ENCODE measurements at places on chromosomes 4 and X. TPM values are rescaled to one million over a fixed set of nuclear protein-coding genes. Genes with fewer than 3 reads are reported as not detected.

DNA sequence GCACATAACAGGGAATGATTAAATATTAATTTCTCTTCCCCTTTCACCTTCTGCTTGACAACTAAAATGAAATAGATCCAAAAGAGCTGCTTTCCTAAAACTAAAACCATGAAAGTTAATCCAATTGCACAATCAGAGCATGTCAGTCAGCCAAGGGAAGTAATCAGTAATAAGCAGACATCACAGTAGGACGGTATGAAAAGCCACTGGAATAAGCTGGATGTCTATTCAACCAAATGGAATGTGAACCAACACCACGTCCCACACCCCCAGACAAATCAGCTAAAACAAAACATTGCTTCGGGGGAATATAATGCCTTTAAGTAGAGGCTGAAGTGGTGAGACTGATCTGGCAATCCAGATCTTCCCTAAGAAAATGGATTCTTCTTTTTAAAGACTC, 859.4 kb upstream of the FTHL17 start:
- peak; percentile 45 for DNase-seq

DNA sequence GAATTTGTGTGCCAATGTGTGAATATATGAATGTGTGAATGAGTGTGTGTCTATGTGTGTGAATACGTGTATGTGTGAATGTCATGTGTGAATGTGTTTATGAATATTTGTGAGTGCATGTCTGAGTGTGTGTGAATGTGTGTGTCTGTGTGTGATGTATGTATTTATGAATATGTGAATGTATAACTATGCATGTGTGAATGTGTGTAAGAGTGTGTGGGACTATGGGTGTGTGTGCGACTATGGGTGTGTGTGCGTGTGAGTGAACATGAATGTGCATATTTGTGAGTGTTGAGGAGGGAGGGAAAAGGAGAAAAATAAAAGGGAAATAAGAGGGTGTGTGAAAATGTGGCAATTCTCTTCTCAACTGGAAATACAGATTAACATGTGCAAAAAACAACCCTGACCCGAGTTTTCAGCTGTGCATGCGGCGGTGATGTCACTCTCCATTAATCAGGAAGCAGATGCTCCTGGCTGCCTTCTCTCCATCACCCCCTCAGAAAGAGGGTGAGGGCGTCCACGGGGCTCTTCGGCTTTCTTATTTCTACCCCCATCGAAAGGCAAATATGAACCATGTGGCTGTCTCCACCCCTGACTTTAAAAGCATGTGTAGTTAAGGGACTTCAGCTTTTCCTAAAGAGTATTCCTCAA, 219.8 kb downstream of the MAML3 start:
- no peak for DNase-seq

GRCh38 chrX:154082396-154083125, 15.0 kb downstream of the MECP2 start:
- DNase-seq: peak; percentile 11

- no peak for DNase-seq
Measured at GRCh38 chrX:55777596-55777995, 60.0 kb downstream of the RRAGB start.

DNA sequence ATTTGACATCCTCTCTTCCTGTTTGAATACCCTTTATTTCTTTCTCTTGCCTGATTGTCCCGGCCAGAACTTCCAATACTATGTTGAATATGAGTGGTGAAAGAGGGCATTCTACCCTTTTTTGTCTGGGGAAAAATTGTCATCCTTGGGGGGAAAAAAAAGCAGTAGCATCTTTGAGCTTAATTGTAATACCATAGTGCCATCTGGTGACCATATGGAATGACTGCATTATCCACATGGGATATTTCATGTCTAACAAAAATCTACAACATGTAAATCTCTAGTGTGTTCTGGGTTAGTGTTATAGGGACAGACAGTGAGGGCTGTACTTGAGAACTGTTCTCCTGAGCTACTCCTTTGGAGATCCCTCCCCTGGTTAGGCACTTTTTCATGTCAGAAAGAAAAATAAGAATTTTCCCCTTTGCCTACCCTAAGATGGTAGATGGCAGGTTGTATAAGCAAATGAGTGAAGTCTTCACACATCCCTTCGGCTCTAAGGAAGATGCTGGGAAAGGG, 26.0 kb downstream of the CAPN6 start:
- peak; percentile 8 for DNase-seq

- no peak for DNase-seq
Measured at GRCh38 chr4:6953751-6954380, 44.2 kb downstream of the TBC1D14 start.

DNA sequence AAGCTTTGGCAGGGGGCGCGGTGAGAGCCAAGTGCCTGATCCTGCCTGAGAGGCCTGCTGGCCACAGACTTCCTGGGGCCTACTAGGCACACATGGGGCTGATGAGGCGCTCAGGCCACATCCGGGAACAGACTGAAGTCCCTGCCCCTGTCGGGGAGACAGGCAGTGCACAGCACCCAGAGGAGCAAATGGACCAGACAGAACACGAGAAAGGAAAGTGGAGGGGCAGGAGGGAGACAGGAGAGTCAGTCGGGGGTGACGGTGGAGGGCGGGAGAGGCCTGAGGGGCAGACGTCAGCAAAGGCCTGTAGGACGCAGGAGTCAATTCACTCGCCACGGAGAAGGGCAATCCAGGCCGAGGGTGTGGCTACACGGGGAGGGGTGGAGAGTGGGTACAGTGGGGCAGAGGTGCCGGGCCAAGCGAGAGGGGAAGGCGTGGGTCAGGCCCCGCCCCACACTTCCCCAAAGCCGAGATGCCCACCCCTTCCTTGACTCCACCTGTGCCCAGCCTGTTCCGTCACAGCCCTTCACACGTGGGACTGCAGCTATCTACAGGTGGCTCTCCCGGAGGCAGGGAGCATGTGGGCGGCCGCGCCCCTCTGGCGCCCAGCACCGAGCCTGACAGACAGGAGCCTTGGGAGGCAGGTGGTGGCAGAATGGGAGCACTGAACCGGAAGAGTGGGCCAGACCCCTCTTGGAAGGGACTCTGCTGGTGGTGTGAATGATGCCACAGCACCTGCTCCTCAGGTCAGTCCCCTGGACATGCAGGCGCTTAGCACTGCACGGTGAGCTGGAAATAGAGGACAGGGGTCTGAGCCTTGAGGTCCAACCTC, 20.5 kb downstream of the NOP14 start:
- no peak for DNase-seq

DNA sequence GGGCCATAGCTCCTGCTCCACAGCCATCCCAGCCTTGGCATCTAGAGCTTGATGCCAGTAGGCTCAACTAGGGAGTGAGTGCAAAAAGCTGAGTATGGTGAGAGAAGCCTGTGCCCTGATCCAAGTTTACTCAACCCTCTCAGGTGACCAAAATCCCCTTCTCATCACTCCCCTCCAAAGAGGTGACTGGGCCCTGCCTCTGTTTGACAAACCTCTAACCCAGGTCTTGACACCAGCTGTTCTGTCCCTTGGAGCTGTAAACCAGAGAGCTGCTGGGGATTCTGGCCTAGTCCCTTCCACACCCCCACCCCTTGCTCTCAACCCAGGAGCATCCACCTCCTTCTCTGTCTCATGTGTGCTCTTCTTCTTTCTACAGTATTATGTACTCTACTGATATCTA, 73.5 kb downstream of the MSN start:
- no peak for DNase-seq

DNA sequence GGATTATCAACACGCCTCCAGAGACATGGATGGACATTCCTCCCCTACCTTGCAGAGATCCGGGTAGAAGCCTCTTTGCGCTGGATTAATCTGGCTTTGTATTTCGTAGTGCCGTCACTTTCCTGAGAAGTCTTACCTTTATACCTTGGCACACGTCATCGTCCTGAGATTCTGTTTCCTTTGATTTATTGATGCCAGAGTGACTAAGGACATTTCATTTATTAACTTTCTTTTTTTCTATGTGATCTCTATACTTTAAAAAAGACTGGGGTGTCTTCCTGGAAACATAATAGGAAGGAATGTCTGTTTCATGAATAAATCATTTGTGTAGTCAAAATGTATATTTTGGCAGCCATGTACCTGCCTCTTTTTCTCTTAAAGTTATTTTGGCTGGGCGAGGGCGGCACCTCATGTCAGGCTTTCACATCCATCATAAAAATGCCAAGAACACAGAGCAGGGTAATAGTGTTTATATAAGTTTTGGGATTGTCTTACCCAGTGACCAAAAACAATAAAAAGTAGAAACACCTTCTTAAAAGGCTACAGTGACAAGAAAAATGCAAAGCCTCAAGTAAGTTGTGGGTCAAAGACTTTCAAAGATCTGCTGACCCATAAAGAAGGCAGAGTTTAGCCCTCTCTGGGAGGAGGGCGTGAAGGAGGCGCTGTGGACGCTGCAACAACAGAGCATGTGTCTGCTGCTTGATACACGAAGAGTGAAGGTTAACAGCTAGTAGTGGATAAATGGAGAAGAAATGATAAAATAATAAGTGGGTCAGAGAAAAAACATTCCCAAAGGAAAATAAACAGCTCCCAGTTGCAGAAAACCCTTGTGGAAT, 124.4 kb downstream of the SHROOM3 start:
- no peak for DNase-seq

- no peak for DNase-seq
Measured at GRCh38 chrX:46130247-46130646, 415.0 kb downstream of the ZNF674 start.

Gene BEND2
- not detected for total RNA-seq

Gene SPON2
- 12.0 TPM for total RNA-seq

DNA sequence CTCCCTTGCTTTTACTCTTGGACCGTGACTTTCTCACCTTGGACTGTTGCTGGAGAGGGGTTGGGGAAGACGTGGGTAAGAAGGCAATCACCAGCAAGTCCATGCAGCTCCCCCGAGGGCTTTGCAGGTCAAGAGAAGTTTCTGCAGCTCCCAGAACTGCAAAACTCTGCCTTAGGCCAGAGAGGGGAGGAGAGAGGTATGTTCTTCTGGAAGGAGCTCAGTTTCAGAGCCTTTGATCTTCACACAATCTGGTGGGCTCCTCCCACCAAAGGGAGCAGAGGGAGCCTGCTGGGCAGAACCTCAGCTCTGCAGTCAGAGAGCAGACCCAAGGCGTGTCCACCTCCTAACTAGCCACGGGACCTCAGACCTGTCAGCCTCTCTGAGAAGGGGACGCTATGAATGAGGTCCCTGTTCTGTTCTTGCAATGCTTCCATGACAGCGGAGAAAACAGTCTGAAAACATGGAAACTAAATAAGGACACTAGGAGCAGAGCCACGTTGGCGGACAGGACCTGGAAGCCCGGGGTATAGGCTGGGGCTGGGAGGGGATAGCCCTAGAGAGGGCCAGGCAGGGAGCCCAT, 92.8 kb downstream of the EVC2 start:
- DNase-seq: no peak

DNA sequence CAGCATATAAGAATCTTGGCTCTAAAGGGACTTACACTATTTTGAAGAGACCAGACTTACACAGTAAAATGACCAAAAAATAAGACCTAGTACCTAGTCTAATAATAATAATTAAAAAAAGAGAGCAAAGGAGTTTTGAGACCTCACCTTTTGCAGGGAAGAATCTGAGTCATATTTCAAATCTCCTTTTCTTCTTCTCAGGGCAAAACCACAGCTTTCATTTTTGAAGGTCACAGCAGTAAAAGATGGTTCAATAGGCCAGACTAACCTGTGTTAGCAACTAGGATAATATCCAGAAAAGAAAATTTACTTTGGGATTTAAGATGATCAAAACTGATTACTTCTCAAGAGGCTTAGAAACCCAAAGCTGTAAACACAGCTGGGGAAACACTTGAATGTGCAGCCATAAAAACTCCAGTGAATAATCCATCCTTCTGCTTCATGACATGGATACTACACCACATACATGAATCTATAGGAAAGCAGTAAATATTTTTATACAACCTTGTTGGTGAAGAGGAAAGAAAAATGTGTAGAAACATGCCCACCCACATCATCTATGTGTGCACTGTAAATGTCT, 25.9 kb upstream of the LNX1 start:
- no peak for DNase-seq

DNA sequence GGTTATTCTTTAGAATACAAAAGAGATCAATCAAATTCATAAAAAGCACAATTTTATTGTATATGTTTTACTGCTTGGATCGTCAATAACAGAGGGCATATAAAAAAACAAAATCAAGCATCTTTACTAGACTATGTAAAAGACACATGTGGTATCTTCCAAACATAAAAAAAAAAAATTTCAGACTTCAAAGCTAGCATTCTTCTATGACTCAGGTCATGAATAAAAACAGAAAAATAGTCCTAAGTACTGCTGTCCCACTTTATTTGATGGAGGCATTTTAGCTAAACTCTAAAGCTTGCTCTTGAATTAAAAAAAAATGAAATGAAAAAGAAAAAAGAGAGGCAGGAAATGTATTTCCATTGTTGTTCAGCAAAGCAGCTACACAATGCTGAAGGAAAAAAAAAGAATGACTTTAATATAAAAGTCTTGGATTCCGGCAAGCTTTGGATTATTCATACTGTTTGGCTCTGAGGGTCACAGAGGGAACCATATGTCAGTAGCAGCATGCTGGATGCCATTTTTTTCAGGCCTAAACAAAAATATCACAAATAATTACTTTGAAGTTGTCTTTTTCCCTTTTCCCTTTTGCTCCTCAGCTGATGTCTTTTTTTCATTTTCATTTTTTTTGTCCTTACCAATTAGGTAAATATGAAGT, 249.1 kb upstream of the DIAPH2 start:
- DNase-seq: no peak

DNA sequence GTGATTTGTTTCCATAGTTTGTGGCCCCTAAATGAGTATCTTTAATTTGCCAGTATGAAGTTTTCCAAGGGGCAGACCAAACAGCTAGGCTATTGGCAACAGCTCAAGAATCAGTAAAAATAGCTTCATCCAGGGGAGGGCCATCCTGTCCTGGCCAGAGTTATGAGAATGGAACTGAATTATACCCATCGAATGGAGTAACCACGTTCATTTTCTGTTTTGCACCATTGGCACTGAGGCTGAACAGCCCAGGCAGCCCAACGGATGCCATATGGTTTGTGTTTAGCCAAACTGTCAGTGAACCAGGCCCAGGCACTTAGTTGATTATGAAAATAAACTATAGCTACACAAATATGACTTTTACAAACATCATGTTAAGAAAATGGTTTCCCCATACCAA, 17.7 kb upstream of the ASB5 start:
- no peak for DNase-seq

GRCh38 chrX:63735882-63736281, 49.1 kb downstream of the ARHGEF9 start:
- no peak for DNase-seq

DNA sequence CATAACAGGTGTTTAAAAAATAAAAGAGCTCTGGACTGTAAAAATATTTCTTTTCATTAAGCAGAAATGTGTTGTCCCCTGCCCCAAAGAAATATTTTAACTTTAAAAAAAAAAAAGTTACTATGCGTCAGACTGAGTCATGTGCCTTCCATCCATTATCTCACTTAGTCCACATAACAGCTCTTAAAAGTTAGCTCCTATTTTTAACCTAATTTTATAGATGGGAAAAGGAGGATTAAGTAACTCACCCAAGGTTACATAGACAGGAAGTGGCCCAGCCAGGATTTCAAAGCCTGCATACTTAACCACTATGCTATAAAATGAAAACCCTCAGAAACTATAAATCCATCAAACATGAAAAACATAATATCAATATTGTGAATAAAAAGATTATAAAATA, 97.7 kb downstream of the MANBA start:
- peak; percentile 36 for DNase-seq
